Hepatocyte (in vitro differentiated cells): ENCODE measurements at places on chromosomes 4 and X. TPM values are rescaled to one million over a fixed set of nuclear protein-coding genes. Genes with fewer than 3 reads are reported as not detected.

The CLIC2 gene
- total RNA-seq, result 0.36 and 2.2 TPM in 2 replicates

The TRAPPC2 gene
- 23.4 and 24.8 TPM in 2 replicates for total RNA-seq

The CENPVL1 gene
- total RNA-seq, result 0.32 TPM in 1 of 2 replicates, not detected in the other

The PABPC5 gene
- 5.4 and 7.1 TPM in 2 replicates for total RNA-seq

The IL15 gene
- 2.8 and 5.0 TPM in 2 replicates for total RNA-seq

The NPY2R gene
- total RNA-seq, result 1.4 and 1.9 TPM in 2 replicates

The SLIT2 gene
- total RNA-seq, result 26.0 and 33.1 TPM in 2 replicates

The MGARP gene
- total RNA-seq, result 0.90 and 2.0 TPM in 2 replicates

The MAGED4 gene
- total RNA-seq, result 59.1 and 101 TPM in 2 replicates

The MID2 gene
- total RNA-seq, result 17.0 and 17.6 TPM in 2 replicates

The HMGN5 gene
- total RNA-seq, result 1.5 and 2.1 TPM in 2 replicates

- DNase-seq, result no peak
Measured at GRCh38 chr4:78737035-78737434, 39.1 kb upstream of the BMP2K start.

DNA sequence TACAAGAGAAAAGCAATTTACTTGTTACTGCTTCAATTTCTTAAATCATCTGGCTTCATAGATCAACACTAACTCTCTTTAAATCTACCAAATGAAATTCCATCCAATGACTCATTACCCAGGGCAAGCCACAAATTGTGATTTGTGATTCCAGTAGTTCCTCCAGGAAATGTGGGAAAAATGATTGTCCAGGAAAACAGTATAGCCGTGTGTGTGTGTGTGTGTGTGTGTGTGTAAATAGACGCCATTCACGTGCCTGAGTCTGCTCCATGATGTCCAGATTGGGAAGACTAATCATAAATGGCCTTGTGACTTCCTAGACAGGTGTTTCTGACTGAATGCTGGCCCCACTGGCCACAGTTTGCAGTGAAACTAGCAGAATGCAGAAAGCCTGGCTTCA is 121.3 kb downstream of the HS6ST2 start:
- DNase-seq, result peak; percentile 23

- no peak for DNase-seq
Measured at GRCh38 chr4:70511365-70511764, 7.0 kb upstream of the AMTN start.

GRCh38 chr4:16212138-16212782 is 14.0 kb downstream of the TAPT1 start:
- DNase-seq, result no peak

DNA sequence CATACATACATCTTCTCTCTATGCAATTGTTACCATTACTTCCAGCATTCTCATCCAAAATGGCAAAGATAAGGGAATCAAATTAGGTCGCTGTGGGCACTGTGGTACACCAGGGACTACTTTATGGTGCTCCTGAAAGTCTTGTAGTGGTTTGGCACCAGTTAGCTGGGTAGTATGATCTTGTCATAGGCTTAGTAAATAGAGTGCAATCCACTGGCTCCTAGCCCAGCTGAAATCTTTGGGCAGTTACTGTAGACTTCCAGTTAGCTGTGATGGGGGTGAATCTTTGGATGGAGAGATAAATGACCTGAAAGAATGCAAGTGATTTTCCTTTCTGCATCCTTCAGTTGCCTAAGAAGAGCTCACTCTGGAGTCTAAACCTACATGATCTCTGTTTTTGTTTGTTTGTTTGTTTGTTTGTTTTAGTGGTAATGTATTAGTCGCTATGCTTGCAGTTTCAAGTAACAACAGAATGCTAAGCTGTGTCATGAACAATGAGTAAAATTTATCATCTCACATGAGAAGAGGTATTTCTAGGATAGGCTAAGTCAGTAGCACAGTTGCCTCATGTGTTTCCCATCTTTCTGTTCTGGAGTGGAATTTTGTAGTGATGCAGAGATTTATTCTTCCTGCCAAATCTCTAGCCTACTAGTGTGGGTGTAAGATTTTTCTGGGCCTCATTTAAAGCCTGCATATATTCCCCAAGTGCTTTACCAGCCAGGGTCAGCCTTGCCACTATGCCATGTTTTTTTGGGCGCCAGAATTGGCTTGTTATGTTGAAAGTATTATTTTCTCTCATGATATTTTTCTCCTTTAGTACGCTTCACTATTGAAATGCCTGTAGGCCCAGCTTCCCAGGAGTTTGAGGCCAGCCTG is 24.2 kb downstream of the HERC3 start:
- DNase-seq, result no peak

DNA sequence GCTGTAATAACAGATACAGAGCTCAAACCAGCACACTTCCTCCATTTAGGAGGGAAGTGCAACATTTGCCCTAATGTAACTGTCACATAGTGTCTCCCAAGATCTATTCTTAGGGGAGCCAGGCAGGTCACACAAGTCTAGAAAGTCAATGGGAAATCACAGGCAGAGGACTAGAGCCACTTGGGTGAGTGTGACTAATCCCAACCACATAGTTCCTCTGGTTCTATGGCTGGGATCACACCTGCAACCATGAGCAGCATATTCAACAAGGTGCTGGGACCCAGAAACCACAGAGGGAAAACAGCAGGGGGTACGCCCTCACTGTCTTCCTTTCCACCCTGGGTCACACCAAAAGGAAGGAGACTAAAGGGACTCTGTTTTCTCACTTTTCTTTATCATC is 66.8 kb upstream of the TACR3 start:
- no peak for DNase-seq

DNA sequence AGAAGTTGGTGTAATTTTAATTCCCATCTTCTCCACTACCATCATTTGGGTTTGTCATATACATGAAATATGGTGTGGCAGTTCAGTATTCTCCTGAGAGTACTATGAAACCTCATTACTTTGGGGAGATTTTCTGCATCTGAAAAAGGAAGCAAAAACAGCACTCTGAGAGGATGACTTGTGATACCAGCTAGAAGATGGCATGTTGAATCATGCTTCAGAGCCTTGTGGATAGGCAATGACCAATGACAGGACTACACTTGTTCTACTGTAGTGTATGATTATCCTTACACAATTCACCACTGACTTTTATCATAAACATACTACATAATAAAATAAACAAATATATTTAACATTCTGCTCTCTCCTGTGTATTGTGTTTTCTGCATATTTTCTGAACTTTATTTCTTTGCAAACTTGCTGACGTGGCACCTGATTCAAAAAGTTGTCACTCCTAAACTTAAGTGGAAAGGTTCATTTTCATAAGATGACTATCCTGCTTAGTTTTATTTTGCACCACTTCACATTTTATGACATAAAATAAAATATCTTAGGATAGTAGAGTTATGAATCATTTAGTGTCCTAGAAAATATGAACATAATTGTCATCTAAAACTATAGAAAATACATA is 991.3 kb downstream of the FSTL5 start:
- DNase-seq, result no peak

GRCh38 chr4:1910643-1911042 is 39.5 kb downstream of the NSD2 start:
- DNase-seq, result peak; percentile 72

DNA sequence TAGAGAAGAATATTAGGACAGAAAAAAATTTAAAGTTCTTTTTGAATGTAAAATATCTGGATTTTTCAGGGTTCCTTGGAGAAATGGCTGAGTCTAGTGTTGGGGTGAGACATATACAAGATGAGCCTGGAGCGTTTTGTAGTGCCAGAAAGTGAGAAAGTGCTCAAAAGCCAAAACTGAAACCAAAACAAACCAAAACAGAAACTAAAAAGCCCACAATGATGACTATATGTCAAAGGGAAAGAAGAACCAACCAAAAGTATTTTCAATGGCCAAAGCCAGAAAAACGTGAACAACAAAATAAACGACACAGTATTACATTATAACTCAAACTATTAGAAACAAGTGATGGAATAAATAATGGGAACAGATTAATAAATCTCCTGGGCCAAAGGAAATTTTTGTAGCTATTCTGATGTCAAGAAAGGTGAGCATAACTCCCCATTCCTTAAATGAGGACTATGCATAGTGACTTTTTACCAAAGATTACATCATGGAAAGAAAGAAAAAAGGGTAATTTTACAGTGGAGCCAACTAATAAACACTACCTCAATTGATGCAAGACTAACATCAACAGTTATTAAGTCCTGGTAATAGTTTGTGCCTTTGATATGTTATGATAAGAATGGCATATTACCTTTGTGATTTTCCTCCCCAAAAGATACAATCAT is 1137.6 kb downstream of the C4orf33 start:
- DNase-seq, result no peak

- DNase-seq, result peak; percentile 32
Measured at GRCh38 chr4:105145903-105146275, 787 bp upstream of the TET2 start.

GRCh38 chr4:145957302-145957701 is 18.7 kb upstream of the ZNF827 start:
- no peak for DNase-seq

DNA sequence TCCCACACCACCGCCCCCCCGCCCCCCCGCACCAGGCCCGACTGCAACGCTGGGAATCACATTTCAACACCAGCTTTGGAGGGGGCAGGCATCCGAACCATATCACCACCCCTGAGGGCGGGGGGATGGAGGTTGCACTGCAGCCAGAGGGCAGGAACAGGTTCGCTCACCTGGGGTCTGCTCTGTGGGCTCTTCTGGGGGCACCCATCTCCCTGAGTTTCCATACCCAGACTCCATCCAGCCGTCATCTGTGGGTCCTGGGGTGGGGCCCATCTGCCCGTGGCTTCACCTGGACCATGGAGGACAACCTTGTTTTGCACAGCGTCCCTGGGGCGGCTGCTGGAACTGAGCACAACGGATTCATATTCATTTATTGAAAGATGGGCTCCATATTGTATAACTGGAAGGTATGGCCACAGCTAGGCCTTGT is 6.9 kb downstream of the PSAPL1 start:
- no peak for DNase-seq

DNA sequence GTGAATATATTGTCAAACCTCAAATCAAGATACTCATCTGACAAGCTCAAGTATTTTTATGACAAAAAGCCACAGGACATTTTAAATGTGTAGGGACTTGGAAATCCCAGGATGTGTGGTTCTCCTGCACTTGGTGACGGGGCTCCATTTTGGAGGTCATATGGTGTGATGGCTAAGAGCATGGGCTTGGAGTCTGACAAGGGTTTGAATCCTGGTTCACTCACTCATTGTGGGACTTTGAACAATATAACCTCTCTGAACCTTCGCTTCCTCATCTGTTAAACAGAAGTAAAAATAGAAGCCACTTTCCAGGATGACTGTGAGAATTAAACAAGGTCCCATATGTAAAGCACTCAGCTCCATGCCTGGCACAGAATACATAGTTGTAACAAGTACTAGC is 99.6 kb downstream of the SMIM20 start:
- no peak for DNase-seq

DNA sequence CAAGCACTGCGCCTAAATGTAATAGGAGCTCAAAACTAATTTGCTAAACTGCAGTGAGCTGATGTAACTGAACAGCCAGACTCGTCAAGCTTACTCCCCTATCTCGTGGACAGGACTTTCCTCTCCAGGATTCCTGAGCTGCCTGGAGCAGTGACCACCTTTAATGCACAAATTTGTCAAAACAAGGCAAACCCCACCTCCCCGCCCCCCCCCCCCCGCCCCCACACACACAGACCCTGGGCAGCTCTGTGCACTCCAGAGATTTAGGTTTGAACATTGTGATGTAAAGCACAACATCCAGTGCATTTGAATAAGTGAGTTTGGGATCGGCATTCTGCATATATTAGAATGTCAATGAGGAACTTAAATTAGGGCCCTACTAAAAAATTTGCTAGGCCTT is 77.7 kb upstream of the DHX15 start:
- DNase-seq, result no peak

DNA sequence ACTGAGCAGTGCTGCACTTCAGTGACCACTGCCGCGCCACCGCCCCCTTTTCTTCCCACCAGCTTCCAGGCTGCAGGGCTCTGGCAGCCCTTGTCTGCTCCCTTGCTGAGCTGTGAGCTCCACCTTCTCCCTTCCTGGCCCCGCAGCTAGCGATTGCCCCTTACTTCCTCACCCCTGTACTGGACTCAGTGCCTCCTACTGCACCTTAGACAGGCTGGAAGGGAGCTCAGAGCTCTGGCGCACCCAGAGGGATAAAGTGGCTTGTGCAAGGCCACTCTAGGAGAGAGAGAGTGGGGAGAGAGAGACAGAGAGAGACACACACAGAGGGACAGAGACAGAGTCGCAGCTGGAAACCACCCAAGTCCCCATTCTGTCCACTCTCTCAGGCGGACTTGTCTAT is 6.0 kb downstream of the RASL11B start:
- peak; percentile 46 for DNase-seq

DNA sequence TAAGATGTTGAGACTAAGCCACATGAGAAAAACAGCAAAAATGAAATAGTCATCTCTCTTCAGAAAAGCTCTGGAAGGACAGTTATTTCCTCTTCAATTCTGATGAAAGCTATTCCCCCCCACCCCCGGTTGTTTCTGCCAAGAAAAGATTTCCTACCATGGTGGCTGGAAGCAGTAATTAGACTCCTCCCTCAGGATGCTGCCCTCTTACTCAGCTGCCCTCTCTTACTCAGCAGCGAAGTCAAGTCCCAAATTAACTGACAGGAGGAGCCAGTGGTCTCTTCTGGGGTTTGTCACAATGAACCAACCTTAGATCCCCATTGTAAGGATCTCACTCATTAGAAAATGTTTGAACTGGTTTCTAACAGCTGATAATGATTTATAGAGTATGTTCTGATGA is 38.0 kb downstream of the GPM6B start:
- no peak for DNase-seq

- DNase-seq, result no peak
Measured at GRCh38 chr4:113636877-113637276, 124.7 kb downstream of the CAMK2D start.

DNA sequence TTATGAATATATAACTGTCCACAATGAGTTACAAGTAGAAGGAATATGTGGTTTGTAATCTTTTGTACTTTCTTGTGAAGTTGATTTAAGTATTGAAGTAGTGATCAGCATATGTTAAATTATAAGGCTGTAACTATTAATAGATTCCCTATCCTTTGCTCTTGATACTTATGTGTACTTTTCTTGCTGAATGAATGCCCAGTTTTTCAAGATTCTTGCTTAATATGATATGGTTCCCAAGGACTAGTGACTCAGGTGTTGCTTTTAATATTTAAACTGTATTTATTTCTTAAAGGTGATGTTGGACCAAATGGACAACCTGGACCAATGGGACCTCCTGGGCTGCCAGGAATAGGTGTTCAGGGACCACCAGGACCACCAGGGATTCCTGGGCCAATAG is 121.7 kb downstream of the IRS4 start:
- DNase-seq, result no peak
